ENCODE measurements at places on chromosomes 6 and 20. TPM values are rescaled to one million over a fixed set of nuclear protein-coding genes. Genes with fewer than 3 reads are reported as not detected.

SLC52A3 gene
- not detected for total RNA-seq

NRSN2 gene
- 14.7 TPM for total RNA-seq

GNAS gene
- total RNA-seq = 820 TPM

UBE2V1 gene
- 150 TPM for total RNA-seq

EBF4 gene
- 23.0 TPM for total RNA-seq

PPP2R5D gene
- 51.3 TPM for total RNA-seq

SEL1L2 gene
- not detected for total RNA-seq

NMBR gene
- total RNA-seq = not detected

NKAPL gene
- not detected for total RNA-seq

PRKN gene
- 2.5 TPM for total RNA-seq

SCUBE3 gene
- 0.05 TPM for total RNA-seq

ZBP1 gene
- 0.70 TPM for total RNA-seq

FBXL4 gene
- total RNA-seq = 19.0 TPM

TBX18 gene
- total RNA-seq = not detected

UNC5CL gene
- 4.0 TPM for total RNA-seq

OR2H1 gene
- total RNA-seq = not detected

PNLDC1 gene
- total RNA-seq = 0.62 TPM

SLC22A16 gene
- total RNA-seq = not detected

SOBP gene
- total RNA-seq = 0.44 TPM

RRAGD gene
- total RNA-seq = 11.8 TPM

PLCB4 gene
- total RNA-seq = not detected

AIF1 gene
- total RNA-seq = 98.1 TPM

GFOD1 gene
- total RNA-seq = 5.2 TPM

EFHC1 gene
- 4.6 TPM for total RNA-seq

RAMACL gene
- total RNA-seq = 1.4 TPM

TCF21 gene
- total RNA-seq = not detected

All from activated T-cell treated with anti-CD3 and anti-CD28 coated beads, Interleukin-2, amount 50 U/mL, for 72 hours (primary cell).